ENCODE measurements at places on chromosomes 11 and 22. TPM values are rescaled to one million over a fixed set of nuclear protein-coding genes. Genes with fewer than 3 reads are reported as not detected.

HTR3A gene
- not detected for total RNA-seq

GRCh38 chr11:16841481-16841880 is 103.0 kb downstream of the C11orf58 start:
- no peak for DNase-seq

MAPK8IP2 gene
- 0.38 TPM for total RNA-seq

GRCh38 chr11:125170001-125170509 is 5.5 kb downstream of the PKNOX2 start:
- DNase-seq, result no peak

DNA sequence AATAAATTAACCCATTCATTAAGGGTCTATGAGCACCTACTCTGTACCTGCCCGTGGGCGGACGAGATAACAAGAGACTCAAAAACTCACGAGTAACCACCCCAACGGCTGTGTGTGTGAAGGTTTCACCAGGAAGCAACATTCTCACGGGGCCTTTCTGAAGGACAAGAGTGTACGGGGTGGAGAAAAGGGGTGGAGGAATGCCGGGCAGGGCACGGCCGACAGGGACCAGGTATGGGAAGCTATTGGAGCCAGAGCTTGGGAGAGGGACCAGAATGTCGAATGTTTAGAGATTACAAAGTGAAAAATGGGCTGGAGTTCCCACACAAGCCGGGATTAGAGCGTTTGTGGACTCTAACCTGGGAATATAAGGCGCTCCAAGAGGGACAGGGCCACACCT is 1.6 kb downstream of the KMT5B start:
- DNase-seq, result no peak

DNA sequence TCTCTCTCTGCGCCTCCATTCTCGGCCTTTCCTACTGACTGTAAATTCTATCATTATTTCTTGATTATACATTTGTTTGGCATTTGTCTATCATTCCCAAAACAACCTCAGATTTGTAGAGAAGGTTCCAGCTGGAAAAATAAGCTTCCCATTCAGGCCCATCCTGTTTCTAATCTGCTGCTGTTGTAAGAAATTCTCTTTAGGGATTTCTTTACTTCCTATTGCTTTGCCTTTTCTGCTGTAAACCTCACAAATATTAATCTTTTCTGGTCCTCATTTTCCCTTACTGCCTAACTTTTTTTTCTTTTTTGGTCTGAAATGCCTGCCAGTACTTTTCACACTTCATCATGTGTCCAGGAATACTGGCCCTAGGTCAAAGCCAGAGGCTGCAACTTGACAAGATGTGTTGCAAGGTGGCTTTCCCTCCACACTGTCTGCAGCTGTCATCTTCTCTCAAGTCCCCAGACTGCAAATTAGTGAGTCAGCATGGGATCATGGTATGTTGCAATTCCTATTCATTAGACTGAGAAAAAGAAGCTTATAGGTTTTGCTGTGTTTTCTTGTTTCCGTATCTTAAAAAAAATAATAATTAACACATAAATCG is 858.7 kb upstream of the CHORDC1 start:
- peak; percentile 2 for DNase-seq

TCN1 gene
- not detected for total RNA-seq

GRCh38 chr11:17859552-17859951 is 125.0 kb downstream of the KCNC1 start:
- DNase-seq, result peak; percentile 18

DNA sequence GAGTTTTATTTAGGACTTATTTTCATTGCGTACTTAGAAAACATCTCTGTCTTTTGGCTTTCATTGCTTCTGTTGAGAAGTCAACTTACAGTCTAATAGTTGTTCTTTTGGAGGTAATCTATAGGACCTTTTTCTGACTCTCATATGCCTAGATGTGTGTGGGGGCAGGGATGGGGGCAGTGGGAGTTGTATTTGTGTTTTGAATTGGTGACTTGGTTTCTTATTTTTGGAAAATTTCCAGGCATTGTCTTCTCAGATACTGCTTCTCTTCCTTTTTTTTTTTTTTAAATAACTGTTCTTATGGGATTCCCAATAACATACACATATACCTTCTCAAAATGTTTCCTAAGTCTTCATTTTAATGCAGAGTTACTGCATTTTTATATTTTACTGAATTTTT is 58.0 kb downstream of the FAR1 start:
- DNase-seq, result no peak

NF2 gene
- 111 TPM for total RNA-seq

OR52E8 gene
- total RNA-seq, result not detected

- peak; percentile 86 for DNase-seq
These were observed 17.5 kb downstream of the RELT start for GRCh38 chr11:73393479-73394415.

KRTAP5-8 gene
- total RNA-seq, result not detected

POU2AF1 gene
- total RNA-seq, result 0.11 TPM

DNA sequence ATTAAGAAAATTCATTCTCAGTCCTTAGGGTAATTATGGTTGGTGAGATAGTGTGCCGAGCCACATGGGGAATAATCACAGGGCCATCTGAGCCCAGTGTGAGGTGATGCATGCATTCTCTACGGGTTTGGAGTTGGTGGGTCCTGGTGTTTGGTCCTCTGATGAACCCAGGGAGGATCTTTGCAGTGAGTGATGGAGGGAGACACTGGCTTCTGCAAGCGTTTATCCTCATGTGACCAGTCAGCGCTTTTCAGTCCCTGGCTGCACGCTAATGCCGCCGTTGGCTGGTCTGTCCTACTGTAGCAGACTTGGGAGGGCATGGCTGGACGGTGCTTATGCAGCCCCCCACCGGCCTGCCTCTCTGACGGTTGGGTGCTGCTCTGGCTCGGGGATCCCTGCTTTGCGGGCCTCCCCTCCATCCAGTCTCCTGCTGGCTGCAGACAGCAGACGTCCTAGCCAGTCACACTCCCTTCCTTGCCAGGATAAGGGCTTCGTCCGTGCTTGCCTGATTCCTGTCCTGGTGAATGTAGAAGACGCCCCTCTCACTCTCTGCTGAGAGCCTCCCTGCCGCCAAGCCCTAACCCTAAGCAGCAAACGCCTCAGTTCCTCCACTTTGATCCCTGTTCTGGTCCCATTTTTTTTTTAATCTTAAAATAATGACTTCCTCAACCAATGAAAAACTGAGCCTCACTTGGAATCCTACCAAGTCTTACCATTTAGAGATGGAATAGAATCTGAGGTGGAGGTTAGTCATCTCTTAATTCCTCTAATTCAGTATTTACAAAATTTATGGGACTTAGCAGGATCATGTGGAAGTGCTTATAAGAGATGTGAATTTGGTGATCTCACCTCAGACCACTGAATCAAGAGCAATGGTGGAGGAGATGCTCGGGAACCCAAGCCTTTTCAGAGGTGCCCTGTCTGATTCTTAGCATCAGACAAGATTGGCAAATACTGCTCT is 143.7 kb upstream of the SORL1-AS1 start:
- DNase-seq, result peak; percentile 47

OPCML gene
- 1.6 TPM for total RNA-seq

OR52E1 gene
- not detected for total RNA-seq

IGF2 gene
- total RNA-seq, result not detected

DNA sequence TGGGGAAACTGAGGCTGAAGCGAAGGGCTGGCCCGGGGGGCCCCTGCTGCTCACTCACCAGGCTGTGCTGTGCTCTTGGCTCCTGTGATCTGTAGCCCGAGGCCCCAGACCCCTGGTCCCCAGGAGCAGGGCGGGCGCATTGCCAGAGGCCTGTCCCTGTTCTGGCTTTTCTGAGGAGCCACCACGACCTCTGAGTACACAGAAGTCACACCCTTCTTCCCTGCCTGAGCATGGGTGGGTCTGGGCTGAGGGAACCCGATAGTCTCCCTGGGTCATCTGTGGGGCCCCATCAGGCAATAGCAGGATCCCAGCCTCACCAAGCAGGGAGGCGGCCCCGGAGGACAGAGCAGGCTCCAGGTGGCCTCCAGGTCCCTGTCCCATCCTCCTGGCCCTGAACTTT is 5.1 kb downstream of the CASTOR1 start:
- DNase-seq, result no peak

- DNase-seq, result no peak
These were observed 5.9 kb upstream of the HEPACAM start for GRCh38 chr11:124941703-124942102.

DNA sequence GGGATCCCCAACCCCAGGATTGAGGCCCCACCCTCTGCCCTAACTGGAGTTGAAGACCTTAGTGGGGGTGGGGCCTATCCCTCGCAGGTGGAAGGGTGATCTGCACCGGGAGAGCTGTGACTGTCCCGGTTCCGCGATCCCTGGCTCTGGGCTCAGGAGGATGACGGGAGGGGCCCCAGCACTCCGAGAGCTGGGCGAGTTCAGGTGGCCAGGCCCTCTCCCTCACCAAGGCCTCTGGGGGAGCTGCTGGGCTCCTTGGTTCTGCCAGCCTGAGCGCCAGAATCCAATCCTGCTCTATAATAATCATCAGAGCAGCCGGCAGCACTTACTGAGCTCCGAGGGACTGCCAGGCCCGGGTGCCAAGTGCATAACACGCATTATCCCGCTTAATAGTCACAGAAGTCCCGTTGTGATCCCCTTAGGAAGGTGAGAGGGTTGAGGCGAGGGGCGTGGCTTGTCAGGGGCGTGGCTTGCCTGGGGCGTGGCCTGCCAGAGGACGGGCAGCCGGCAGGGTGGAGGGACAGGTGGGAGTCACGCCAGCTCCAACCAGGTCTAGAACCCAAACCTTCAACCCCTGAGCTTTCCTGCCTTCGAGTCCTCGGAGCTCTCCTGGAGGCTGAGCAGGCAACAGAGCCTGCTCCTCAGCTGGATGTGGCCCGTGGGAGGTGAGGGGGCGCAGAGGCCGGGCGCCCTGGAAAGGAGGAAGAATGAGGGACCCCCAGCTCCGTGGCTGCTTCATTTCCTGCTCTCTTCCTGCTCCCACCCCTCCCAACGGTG is 7.3 kb upstream of the SYT7 start:
- peak; percentile 63 for DNase-seq

All from GM23248 (cell line).